Stimulated activated CD8-positive, alpha-beta memory T cell treated with anti-CD3 and anti-CD28 coated beads, Interleukin-2, amount 100 ng/mL, for 48 hours (primary cell): ENCODE measurements at places on chromosomes 1 and 21.

DNA sequence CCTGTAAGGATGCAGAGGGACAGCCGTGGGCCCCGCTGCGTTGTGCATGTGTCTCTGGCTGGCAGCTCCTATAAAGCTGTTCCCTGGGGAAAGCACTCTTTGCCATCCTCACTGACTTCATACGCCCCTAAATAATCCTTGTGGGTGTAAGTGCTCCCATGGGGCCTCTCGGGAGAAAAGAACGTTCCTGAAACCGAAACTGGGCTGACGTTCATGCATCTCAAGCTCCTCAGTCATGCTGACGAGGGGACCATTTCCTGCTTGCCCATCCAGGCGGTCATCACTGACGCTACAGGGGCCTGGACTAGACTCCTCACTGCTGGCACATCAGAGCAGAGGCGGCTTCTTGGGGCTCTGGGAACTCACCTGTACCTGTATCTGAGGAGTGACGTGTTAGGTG lies 73.1 kb upstream of the USP24 start:
- DNase-seq: no peak

GRCh38 chr1:82391712-82392111 lies 591.0 kb downstream of the ADGRL2 start:
- DNase-seq: no peak

- DNase-seq: no peak
Measured at GRCh38 chr1:38584448-38585355, 274.9 kb downstream of the RRAGC start.

DNA sequence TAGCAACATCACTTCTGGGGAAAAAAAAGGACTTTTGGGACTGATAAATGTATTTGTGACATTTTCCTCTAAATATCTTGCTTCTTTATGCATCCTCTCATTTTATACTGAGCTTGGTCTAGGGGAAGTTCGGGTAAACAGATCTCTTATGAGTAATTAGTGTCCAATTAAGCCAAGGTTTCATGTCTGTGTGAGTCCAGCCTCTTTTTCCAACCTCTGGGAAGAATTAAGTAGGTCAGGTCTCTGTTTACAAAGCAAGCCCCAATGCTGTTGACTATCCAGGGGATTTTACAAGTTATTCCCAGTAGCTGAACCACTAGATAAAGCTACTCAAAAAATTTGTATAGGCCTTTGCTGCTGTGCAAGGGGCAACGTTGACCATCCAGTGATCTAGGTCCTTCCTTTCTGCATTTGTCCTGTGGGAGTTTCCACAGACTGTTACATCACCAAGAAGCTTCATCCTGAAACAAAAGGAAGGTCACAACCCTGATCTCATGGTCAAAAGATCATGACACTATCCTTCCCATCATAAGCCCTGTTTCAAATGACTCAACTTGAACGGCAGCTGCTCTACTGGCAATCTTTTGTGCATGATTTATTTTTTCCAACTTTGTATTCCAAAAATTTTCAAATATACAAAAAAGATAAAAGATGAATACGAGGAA lies 74.3 kb downstream of the ETS2 start:
- DNase-seq: no peak

DNA sequence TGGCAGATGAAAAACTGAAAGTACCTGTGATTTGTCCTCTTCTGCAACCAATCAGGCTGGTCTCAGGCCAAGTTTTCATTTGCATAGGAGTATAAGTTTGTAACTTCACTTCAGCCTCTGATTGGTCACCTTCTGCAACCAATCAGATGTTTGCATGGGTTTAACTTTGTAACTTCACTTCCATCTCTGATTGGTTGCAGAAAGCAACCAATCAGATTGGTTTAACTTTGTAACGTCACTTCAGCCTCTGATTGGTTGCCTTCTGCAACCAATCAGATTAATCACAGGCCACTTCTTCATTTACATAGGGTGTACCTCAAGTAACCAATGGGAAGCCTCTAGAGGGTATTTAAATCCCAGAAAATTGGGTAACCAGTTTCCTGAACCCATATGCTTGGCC lies 18.9 kb upstream of the TUT4 start:
- no peak for DNase-seq

- DNase-seq: no peak
Measured at GRCh38 chr1:15626269-15626950, 9.2 kb downstream of the DDI2 start.

DNA sequence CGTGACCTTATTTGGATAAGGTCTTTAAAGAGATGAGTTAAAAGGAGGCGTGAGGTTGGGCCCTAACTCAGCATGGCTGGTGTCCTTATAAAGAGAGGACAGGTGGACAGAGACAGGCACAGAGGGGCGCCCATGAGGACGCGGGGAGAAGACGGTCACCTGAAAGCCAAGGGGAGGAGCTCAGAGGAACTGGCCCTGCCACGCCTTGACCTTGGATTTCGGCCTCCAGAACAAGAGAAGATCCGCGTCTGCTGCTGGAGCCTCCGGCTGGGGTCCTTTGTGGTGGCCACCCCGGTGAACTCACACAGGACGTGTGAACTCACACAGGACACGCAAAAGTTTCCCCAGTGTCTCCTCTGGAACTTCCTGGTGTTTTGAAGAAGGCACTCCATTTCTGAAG lies 122.7 kb downstream of the SIK1 start:
- DNase-seq: no peak
